ENCODE measurements at places on chromosomes 16 and 17. TPM values are rescaled to one million over a fixed set of nuclear protein-coding genes. Genes with fewer than 3 reads are reported as not detected.

Gene CSH2
- not detected for total RNA-seq

- no peak for DNase-seq
Measured at GRCh38 chr16:55834049-55834448, 1.2 kb upstream of the CES1 start.

GRCh38 chr16:12300490-12300889 is 324.0 kb downstream of the SNX29 start:
- DNase-seq: no peak

DNA sequence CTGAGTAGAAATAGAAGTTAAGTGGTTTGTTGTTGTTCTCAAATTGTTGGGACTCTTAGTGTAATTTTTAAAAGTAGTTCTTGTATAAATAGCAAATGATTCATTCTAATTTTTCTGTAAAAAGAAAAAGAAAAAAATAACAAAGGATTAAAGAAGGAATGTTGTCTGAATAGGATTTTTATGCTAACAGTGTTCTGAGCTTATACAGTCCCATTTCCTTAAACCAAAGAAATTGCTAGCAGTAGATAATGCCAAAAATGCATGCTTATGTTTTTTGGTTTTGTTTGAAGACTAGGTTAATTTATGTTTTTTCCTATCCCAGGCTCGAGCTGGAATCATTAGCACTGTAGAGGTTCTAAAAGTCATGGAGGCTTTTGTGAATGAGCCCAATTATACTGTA is 44.7 kb upstream of the KPNB1 start:
- DNase-seq: no peak

GRCh38 chr17:81480140-81481072 is 32.2 kb downstream of the ACTG1 start:
- no peak for DNase-seq

DNA sequence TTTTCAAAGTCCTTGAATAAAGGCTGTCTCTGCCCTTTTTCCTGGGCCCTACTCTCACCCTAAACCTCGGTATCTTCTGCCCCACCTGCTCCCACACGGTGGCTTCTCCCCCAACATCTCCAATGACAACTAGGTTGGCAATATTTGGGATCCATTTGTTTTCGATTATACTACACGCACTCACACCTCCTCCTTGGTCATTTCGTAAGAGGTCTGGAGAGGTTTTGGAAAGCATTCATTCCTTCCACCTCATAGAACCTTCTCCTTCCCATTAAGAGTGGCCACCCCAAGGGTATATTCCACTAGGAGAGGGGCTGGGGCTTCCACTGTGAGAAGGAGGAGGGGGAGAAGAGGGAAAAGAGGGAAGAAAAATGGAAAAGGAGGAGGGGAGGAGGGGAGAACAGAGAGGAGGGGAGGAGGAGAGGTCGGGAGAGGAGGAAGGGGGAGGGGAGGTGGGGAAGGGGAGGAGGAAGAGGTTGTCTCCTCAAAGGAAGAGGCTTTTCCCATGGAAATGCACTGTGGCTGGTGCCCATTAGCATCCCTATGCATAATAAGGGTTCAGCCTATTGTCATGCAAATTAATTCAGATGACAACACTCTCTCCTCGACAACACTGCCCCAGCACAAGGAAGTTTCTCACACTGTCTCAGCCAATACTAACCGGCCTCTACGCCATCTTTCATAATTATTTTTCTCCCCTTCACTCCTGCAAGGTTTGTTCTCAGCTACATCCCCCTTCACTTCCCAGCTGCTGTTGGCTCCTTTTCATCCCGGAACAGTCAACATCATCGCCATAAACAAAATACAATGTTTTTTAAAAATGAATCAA is 30.0 kb downstream of the SOX9 start:
- no peak for DNase-seq
